Mammary epithelial cell (primary cell): ENCODE measurements at places on chromosomes 7 and 10. TPM values are rescaled to one million over a fixed set of nuclear protein-coding genes. Genes with fewer than 3 reads are reported as not detected.

DNA sequence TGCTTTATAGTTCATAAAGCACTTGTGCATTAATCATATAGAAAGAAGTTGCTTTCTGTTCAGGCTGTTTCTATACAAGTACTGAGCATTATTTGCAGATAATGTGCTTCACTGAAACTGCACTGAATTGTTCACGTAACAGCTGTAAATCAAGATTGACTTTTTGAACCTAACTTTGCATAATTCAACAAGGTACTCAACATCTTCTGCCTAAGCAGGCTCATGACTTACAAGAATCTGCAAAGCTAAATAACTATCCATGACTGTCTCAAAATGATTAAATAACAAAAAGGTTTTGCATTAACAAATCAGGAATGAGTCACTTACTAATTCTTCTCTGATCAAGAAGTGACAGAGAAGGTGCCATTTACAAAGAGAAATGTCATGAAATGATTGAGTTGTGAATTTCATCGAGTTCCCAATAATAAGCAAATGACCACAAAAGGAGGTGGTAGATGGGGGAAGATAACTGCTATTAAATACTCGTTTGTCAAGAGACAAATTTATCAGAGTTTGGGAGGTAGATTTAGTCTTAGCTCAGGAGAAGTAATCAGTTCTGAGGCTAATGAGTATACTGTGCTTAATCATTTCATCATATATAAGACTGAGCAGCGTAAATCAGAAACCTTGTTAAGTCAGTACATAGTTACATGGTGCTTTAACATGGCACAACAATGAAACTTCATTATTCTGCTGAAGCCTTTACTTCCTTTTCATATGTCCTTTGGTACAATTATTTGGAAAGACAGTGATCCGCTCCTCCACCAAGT lies 161.3 kb upstream of the LRRN3 start:
- DNase-seq = peak; percentile 1

UNC5B gene
- total RNA-seq = 10.0 TPM

GRCh38 chr10:777913-778479 lies 88.5 kb upstream of the DIP2C start:
- DNase-seq = no peak

DNA sequence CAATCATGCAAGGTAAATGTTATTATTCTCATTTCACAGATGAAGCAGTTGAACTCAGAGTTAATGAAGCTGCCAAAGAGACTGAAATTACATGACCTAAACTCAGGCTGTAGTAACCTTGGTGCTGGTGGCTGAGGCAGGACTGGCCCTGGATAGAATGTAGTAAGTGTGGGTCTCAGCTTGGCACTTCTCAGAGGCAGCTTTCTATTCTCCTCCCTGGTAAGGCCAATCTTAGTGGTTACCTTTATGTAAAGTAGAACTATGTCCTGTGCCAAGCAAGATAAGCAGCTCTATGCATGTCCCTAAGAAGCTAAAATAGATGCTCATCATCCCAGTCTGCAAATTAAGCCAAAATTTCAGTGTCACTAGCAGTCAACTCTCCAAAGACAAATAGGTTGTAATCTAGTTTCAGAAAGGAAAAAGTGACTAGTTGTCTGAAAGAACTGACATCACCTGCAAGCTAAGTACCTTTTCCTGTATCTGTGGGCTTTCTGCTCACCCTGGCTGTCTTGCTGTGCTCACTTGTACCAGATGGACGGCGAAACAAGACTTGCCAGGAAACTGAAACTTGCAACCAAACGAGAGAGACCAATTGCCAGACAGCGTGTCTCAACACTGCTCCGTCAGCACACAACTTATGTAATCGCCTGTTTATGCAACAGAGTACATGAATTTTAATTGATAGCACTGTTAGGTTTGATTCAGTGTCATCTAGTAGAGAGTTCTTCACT lies 43.7 kb downstream of the CH25H start:
- DNase-seq = peak; percentile 91

DNA sequence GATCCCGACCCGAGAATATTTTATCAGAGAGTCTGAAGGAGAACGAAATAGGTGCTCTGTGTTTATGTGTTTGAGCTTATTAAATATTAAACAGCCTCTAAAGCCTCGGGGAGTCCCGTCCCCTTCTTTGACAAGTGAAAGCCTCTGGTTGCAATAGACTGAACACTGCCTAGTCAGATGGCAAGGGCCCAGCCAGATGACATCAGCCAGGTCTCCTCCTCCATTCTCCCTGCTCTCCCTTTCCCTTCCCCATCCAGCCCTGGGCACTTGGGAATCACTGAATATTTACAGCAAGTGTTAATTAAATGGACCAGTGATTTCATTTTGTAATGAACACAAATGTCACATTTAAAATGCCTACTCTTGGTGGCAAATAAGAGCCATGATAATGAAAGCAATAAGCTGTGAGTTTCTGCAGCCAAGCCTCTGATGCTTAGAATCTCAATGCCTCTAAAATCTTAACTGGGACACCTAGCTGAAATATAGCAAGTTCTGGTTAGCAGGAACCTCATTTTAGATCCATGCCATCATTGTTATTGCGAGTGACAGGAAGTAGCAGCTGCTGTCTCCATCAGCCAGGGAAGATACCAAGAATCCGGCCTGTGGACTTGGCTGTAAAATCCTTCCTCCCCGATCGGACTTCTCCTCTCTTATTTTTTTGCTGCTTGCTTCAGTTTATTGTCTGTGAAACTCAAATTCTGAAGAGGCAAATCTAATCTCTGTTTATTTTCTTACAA lies 202.1 kb downstream of the PRPF18 start:
- DNase-seq = no peak

DNA sequence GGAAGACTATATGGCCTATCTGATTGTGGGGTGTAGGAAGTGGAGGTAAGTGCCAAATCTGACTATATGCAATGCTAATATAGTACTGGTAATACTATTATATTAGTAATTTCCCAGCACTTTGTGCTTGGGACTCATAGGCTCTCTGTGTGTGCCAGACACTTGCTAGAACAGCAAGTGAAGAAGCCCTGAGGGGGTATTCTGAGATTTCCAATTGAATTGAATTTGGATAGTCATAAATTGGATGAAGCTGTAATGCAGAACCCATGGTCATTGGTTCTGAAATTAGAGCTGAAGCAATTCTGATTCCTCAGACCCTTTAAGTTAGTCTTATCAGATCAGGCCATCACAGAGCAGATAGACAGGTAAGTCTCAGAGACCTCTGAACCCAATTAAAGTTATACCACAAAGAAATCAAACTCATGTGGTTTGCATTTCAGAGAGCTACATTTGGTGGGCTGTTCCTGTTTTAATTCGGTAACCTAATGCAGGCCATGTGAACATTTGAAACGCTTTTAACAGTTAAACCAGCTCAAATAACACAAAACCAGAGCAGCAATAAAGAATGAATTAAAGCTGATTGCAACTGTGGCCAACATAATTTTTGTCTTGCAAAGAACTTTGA lies 179.5 kb downstream of the CREB5 start:
- DNase-seq = no peak

NPFFR1 gene
- under 0.01 TPM for total RNA-seq

FAM25C gene
- not detected for total RNA-seq

EBF3 gene
- total RNA-seq = 0.51 and 0.54 TPM in 2 replicates
